ENCODE measurements at places on chromosomes 12 and 14. TPM values are rescaled to one million over a fixed set of nuclear protein-coding genes. Genes with fewer than 3 reads are reported as not detected.

ASIC1 gene
- 1.6 TPM for total RNA-seq

PTPN21 gene
- 14.2 TPM for total RNA-seq

KCNA1 gene
- not detected for total RNA-seq

GPRC5D gene
- not detected for total RNA-seq

NRXN3 gene
- total RNA-seq: 7.3 TPM

MYF6 gene
- total RNA-seq: not detected

PCBP2 gene
- 193 TPM for total RNA-seq

SRGAP1 gene
- total RNA-seq: 14.5 TPM

- peak; percentile 89 for DNase-seq
Measured at GRCh38 chr12:93778306-93778705, 101.1 kb downstream of the CRADD start.

DNA sequence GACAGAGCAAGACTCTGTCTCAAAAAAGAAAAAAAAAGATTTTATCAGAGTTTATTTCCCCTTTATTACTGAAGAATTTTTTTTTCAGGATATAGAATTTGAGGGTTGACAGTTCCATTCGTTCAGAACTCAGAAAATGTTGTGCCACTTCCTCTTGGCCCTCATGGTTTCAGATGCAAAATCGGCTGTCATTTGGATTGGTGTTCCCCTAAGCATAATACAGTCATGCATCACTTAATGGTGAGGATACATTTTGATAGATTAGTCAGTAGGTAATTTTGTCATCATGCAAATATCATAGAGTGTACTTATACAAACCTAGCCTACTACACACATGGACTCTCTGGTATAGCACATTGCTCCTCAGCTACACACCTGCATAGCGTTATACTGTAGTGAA lies 263.9 kb upstream of the RTL1 start:
- no peak for DNase-seq

GRCh38 chr12:27785882-27786570 lies 6.0 kb upstream of the MANSC4 start:
- DNase-seq: peak; percentile 73

DNA sequence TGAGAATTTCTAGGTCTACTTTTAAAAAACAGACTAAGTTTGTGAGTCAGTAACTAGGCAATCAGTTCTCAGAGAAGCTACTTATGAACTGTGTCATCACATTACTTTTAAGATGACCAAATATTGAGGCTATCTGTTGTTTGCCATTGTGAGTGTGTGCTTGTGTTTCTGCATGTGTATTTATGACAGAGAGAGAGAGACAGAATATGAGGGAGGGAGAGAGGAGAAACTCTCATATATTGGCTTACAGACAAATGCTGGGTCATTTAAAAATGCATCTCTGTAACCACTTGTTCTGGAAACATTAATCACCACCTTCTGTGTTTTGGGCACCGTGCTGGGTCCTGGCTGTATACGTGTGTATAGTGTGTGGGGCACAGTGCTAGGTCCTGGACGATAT lies 161.5 kb upstream of the FRMD6 start:
- DNase-seq: no peak

- peak; percentile 77 for DNase-seq
Measured at GRCh38 chr12:68890701-68891113, 42.3 kb downstream of the CPM start.

DNA sequence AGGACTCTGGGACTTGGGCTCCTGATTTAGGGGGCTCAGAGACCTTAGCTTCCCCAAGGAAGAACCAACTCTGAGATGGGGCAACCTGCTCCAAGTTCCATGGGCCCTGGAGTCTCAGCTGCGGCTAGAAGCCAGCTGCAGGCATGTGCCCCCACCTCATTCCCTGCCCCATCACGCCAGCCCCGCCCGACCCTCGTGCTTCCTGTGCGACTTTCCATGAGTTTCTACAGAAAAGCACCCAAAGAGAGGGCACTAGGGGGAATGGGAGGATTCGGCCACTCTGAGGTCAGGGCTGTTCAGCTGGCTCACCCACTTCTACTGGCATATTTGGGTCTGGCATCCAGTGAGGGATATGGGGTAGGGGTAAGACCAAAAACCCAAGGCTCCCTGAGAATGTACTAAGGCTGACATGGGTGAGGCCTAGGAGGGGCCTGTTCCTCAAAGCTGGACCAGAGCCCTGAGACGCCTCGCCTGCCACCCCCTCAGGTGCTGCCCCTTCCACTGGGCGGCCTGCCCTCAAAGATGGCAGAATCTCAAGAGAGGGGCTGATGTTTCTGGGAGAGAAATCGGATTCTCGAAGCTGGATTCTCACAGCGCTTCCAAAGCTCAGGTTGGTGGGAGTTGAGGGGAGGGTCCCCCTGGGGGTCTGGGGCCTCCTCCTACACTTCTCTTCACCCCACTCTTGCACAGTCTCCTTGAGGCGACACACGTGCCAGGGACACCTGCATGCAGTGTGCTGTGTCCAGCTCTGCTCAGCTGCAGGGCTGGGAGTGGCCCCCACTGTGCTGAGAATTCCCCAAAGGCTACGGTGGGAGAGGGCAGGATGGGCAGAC lies 22.1 kb downstream of the FAIM2 start:
- DNase-seq: no peak

- DNase-seq: no peak
Measured at GRCh38 chr12:47772094-47772660, 861 bp upstream of the SLC48A1 start.

- DNase-seq: peak; percentile 47
Measured at GRCh38 chr12:81644503-81644902, 114.6 kb downstream of the PPFIA2 start.

DNA sequence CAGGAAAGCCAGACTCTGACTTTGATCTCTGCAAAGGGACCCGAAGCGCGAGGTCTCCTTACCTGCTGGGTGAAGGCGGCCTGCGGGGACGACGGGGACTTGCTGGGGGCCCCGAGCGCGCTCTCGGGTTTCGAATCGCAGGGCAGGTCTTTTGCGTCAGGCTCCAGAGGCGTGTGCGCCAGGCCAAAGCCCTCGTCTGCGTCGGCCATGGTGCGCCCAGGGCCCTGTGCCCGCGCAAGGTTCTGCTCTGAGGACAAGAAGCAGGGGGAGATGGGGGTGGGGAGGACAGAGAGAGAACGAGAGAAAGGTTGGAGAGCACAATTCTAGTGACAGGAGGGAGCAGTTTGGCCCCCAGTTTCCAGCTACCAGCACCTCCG lies 2.3 kb downstream of the TBX5 start:
- peak; percentile 61 for DNase-seq

DNA sequence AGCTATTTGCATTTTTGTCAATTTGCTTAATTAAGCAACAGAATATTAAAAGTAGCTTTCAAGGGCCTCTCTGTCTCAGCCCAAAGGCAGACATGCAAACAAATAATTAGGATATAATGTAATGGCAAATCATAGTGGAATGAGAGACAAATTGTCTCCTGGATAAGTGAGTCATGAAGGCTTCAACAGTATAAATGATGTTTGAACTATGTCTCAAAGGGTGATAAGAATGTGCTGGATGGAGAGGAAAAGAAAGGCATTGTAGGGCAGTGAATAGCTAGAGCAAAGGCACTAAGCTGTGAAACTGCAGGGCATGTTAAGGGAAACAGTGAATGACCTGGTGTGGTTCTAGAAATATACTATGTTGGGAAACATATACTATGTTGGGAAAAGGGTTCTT lies 53.5 kb upstream of the PPP1R12A start:
- no peak for DNase-seq

DNA sequence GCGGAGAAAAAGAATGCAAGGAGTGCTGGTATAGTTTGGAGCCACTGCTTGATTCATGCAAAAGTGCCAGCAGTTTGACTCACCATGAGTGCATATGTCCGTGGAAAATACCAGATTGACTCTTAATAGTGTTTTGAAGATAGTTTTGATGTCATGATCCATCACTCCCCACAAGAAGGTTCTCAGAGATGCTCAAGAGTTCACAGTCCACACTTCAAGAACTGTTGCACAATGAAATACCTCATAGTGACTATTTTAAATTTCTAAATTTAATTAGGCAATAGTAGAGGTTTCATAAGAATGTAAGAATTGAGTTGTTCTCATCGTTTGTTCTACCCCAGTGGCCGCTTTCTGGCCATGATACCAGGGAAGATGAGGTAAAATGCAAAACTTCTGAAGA lies 286.6 kb upstream of the RGS6 start:
- peak; percentile 70 for DNase-seq

DNA sequence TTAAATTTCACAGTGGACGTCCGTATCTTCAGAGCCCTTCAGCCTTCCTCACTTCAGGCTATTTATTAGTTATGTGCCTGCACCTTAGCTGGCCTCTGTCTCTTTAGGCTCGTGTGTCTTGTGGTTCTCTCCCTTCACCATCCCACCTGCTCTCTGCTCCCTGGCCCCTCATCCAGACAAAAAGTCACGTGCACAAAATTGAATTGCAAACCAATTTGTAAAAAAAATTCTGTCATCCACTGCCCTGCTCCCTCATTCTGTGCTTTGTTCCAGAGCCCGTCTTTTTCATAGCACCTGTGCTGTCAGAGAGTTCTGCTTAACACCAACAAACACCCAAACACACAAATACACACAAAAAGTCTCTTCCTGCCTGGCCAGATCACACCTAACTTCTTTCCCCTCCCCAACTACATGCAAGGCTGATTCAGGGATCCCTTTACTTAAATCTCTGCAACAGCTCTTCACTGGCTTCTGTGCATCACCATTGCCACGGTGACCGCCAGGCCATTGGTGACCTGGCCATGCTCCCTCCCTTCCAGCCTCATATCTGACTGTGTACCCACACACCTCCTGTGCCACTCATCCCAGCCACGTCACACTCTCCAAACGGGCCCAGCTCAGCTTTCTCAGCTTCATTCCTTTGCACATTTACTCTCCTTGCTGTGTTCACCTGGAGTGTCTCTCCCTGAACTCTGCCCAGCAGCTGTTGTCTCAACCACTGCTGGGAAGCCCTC lies 205.7 kb downstream of the TTC8 start:
- DNase-seq: no peak

GRCh38 chr14:66174453-66174891 lies 311.7 kb upstream of the CCDC196 start:
- no peak for DNase-seq

DNA sequence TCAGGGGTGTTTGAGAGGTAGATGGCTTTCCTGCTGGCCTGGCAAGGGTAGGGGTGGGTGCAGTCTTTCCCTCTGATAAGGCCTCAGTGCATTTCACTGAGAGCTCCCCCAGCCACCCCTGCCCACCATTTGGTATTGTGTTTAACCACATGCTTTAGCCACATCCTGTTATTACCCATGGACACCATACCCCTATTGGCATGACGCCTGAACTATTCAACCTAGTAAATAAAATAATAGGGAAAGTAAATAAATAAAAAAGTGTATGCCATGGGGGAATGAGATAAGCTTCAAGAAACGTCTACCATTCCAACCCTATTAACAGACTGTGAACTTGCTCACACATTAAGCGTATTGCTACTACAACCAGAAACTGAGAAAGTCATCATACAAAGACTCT lies 7.6 kb upstream of the LGR5 start:
- DNase-seq: no peak

- peak; percentile 50 for DNase-seq
Measured at GRCh38 chr12:92905258-92905810, 23.8 kb downstream of the EEA1 start.

DNA sequence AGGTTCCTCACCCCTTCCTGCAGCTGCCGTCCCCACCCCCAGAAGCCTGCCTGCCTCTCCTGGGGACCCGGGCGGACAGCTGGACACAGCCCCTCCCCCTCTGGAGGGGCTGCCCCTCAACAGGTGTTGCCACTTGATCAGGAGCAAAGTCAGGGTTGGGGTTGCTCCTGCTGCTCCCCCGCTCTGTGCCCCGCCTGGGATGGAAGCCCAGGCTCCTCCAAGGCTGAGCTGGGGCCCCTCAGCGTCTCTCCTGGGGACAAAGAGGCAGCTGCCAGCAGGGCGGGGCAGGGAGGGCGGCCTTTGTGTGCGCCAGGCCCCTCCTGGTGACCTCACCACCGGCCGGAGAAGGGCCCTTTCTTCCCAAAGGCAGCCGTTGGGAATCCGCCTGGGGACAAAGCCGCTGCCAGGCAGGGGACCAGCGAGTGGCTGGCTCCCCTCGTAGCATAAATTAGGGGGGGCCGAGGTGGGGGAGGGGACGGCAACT lies 13.7 kb downstream of the TRMT61A start:
- DNase-seq: no peak

GRCh38 chr14:95611293-95611880 lies 74.8 kb upstream of the TCL1B start:
- DNase-seq: no peak

- DNase-seq: no peak
Measured at GRCh38 chr12:117118838-117119591, 19.8 kb upstream of the TESC start.

- DNase-seq: no peak
Measured at GRCh38 chr12:64506955-64507354, 55.0 kb downstream of the TBK1 start.

DNA sequence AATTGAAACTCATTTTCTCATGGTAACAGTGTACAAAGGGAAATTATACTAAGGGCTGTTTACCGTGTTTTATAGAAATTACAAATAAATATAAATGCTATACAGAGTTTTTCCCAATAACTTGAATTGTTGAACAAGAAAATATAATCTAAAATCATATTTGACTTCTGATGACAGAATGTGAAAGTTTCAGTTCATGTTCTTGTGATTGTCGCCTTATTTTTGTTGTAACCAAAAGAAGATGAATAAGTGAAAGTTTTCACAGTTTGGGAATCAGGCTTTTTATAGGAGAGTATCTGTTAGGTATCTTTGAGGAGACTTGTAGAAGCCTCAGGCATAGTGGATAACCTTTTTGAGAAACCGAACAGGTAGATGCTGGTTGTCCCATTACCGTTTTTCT lies 28.1 kb downstream of the ANO6 start:
- DNase-seq: no peak

GRCh38 chr14:99854831-99855230 lies 61.6 kb downstream of the EML1 start:
- no peak for DNase-seq

- DNase-seq: no peak
Measured at GRCh38 chr12:47473091-47473490, 232.7 kb downstream of the RPAP3 start.

GRCh38 chr12:111256629-111257434 lies 112.1 kb downstream of the PHETA1 start:
- no peak for DNase-seq

GRCh38 chr12:153080-153746 lies 60.7 kb downstream of the SLC6A12 start:
- peak; percentile 52 for DNase-seq

DNA sequence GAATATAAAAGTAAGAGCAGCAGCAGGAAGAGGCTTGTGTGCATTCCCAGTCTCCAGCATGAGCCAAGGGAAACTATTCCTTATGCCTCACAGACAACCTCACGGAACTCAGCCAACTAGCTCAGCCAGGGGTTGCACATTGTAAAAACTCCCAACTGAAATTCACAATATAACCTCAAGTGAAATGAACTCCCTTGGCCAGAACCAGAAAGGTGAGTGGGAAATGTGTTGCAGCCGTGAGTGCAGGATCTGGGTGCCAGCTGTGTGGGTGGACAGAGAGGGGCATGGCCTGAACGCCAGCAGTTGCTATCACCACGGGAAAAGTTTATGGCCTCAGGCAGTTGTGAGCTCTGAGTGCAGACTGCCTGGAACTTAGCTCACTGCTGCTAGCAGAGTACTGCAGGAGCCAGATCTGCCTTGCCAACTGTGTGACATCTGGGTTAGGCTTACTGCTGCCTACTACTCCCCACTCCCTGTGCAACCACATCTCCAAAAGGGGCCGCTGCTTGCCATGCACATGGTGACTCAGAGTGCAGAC lies 2.3 kb upstream of the CLEC1A start:
- DNase-seq: peak; percentile 17

GRCh38 chr12:10967409-10967808 lies 19.3 kb downstream of the TAS2R50 start:
- DNase-seq: peak; percentile 84
